ENCODE measurements at places on chromosomes 16 and 17.
A peak's percentile ranks its signal among the peaks of the same experiment; 100 is the strongest.

GRCh38 chr17:67779098-67779672 lies 46.1 kb upstream of the BPTF start:
- DNase-seq, result peak; percentile 8

GRCh38 chr16:87384162-87384874 lies 742 bp upstream of the FBXO31 start:
- DNase-seq, result no peak

GRCh38 chr17:51608251-51608933 lies 348.0 kb downstream of the UTP18 start:
- DNase-seq, result no peak

DNA sequence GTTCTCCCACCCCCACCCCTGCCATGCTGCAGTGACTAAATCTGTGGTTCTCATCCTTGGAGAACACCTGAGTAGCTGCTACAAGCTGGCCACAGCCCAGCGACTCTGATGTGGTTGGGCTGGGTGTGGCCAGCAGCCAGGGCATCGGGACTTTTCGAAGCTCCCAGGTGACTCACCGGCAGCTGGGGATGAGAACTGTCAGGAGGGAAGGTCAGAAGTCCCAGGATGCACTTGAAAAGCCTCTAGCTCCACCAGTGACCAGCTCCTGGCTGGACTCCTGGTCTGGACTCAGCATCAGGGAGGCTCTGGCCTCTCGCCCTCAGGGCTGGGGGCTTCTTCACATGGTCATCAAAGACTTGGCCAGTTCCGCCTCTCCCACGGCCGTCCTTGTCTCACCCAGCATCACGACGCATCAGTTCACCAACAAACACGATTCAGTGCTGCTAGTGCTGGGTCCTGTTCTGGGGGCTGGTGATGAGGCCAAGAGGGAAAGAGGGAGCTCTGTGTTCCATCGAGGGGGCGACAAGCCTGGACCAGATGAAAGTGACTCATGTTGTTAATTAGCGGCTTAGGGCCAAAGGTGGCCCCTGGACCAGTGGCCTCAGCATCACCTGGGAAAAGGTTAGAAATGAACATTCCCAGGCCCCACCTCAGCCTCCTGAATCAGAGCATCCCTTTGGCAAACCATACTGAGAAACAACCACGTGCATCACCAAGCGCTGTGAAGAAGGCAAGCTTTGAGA lies 3.9 kb upstream of the C17orf99 start:
- DNase-seq, result no peak

DNA sequence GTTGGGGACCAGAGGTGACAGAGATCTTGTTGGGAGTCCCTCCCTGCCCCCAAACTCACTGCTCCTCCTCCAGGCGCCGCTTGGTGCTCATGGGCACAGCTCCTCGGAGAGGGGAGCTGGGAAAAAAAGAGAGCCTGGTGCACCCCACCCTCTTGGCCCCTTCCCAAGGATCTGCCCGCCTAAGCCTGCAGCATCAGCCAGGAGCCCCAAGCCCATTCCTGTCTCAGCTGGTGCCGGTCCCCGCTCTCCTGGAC lies 400 bp downstream of the HCFC1R1 start:
- no peak for DNase-seq

GRCh38 chr16:74731853-74732477 lies 31.3 kb upstream of the MLKL start:
- DNase-seq, result no peak

DNA sequence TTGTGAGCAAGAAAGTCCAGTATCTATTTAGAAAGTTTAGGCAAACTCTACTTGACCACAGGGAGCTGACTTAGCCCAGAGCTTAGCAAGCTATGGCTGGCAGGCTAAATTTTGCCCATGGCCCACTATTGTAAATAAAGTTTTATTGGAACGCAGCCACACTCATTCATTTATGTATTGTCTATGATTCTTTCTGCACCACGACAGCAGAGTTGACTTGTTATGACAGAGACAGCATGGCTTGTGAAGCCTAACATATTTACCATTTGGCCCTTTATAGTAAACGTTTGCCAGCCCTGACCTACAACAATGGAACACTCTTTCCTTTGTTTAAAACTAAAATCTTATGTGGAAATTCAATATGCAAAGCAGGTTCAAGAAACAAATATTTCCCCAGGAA lies 100.0 kb upstream of the ZFHX3 start:
- no peak for DNase-seq

DNA sequence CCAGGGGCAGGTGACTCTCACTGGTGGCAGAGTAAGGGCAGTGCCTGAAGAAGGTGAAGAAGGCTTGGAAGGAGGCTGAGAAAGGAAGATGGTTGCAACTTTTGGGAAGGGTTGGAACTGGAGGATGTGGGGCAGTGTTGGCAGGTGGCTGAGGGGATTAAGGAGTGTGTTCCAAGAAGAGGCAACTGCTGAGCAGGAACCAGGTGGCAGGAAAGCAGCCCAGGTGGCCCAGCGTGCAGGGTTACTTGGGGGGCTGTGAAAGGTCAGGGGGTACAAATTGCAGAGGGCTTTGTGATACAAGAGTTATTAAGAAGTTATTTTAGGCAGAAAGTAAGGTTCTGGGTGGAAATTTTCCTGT lies 28.6 kb downstream of the WSCD1 start:
- no peak for DNase-seq

GRCh38 chr17:80826346-80826954 lies 165.2 kb upstream of the CHMP6 start:
- no peak for DNase-seq

DNA sequence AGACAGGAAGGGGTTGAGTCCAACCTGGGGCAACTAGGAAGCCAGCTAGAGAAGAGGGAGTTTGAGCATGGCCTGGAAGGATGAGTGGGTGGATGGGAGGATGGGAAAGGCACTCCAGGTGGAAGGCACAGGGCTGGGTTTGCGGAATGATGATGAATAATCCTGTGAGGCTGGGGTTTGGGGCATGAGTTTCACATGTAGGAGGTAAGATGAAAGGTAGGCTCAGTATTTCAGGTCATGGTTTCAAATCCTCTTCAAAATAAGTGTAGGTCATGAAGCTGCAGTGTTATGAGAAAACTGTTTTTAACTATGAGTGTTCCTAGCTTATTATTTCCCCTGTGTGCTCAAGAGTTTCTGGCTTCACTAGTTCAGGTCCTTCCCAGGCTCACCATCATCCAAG lies 130.3 kb downstream of the SKAP1 start:
- no peak for DNase-seq

- no peak for DNase-seq
Observed at GRCh38 chr17:78794864-78795640, 13.0 kb upstream of the CYTH1 start.

- DNase-seq, result no peak
Observed at GRCh38 chr17:76638263-76638662, 5.3 kb downstream of the ST6GALNAC1 start.

GRCh38 chr16:82835487-82836155 lies 208.9 kb downstream of the CDH13 start:
- DNase-seq, result no peak

GRCh38 chr17:6467567-6467966 lies 23.3 kb downstream of the PIMREG start:
- no peak for DNase-seq

DNA sequence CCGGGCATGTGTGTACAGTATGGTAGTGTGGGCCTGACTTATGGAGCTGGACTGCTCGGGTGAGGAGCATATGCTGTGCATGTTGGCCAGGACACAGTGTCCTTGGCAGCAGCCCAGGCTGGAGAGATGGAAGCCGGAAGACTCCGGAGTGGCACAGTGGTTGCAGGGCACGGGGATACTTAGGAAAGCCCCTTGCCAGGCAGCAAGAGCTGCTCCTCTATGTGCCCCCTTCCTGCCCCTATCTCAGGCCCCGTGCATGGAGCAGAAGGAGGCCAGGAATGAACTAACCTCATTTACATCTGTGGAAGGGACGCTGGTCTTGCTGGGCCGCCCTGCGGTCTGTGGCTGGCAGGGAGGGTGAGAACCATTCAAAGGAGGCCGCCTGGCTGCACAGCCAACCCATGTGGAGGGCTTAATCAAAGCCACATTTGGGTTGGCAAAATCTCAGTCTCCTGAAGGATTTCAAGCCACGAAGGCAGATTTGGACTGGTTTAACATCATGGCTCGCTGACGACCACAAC lies 32.2 kb upstream of the RCVRN start:
- no peak for DNase-seq

DNA sequence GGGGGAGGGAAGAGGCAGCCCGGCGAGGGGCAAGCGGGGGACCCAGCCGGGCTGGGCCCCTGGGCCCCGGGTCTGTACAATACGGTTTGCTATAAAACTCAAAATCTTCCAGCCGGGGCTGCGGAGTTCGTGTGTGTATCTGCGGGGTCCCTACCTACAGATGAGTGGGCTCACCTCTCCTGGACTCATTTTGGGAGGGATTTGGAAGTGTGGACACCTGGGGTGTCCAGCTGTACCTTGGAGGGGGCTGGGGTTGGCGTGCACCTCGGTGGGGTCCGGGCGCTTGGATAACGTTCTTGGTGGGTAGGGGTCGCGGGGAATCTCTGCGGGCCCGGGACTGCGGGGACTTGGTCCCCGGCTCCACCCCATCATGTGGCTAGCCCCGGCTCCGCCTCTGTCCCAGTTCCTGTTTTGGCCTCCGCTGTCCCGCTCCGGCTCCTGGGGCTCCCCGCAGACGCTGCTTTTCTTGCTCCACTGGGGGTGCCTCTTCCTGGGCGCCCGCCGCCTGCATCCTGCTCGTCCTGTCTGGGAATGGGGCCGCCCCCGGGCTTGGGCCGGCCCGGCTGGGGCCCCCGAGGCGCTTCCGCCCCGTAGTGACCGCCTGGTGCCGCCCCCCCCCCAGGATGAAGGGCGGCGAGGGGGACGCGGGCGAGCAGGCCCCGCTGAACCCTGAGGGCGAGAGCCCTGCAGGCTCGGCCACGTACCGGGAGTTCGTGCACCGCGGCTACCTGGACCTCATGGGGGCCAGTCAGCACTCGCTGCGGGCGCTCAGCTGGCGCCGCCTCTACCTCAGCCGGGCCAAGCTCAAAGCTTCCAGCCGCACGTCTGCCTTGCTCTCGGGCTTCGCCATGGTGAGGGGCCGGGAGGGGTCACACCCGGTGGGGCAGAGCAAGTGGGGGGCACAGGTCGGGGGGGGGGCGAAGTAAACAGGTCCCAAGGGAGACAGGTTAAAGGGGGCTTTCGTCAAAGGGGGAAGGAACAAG lies at the start of gene ORAI3:
Gene ORAI3, plus strand, starts transcription at position 402 of the 983 bp plus-strand sequence. Its CDS starts 222 bp downstream, at position 624.
- DNase-seq, result no peak

GRCh38 chr16:66400503-66401380 lies 26.4 kb upstream of the BEAN1 start:
- no peak for DNase-seq

GRCh38 chr17:36849871-36850348 lies 87.4 kb upstream of the LHX1 start:
- DNase-seq, result no peak

DNA sequence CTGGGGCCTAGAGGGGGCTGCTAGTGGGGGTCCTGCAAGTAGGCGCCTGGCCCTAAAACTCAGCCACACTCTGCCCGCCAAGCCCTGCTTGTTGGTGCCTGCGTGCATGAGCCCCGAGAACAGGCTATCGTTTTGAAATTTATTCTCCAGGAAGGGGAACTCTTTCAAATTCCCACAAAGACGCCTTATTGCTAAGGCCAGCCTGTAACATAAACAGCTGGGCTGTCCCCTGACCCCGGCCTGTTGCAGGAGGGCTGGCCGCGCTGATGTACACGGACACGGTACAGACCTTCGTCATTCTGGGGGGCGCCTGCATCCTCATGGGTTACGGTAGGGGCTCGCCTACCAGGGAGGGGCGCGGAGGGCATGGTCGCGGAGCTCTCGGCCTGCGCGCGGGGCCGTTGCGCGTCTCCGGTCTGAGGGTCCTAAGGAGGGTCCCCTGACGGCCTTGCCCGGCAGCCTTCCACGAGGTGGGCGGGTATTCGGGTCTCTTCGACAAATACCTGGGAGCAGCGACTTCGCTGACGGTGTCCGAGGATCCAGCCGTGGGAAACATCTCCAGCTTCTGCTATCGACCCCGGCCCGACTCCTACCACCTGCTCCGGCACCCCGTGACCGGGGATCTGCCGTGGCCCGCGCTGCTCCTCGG lies 4.3 kb downstream of the SLC5A2 start:
- no peak for DNase-seq

DNA sequence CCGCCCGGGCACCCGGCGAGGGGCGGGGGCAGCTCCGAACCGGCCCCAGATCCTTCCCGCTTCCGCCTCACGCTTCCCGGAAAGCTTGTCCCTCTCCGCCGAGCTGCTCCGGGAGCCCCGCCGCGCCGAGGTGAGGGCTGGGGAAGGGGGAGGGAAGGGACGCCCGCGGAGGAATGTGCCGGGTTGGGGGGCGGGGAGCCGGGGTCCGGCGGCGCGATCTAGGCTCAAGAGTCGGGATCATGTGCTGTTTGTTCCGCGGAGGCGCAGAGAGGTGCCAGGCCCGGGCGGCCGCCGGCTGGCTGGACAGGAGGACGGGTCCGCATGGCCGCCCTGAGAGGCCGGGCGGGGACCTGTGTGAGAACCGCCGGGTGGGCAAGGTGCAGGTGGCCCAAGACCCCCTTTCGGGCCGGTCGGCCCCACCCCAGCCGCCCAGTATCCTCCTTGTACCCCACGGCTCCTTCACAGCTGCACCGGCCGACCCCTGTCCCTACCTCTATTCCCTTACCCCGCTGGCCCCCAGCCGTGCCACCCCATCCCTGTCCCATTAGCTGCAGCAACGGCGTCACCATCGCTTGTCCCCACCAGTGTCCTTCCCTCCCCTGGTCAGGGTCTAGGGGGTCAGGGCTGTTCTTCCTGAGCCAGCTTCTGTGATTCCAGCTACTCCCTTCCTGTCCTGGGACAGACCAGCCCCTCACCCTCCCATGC lies 429 bp downstream of the KIF1C start:
- no peak for DNase-seq

DNA sequence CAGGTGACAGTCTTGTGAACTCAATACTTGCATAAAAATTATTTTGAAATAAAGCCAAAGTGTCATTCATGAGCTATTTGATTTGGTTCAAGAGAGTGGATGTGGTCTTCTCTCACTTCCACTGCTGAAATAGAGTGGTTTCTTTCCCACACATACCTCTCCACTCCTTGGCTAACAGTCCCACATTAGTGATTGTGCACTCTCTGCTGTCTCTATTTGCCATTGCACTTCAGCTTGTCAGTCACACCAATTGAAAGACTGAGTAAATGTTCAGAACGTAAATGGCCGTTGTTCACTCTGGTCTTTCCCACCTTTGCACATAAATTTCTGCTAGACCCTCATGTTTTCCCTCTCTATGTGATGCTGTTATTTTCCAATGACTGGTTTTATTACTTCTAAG lies 197.5 kb downstream of the FTO start:
- no peak for DNase-seq

GRCh38 chr16:80954985-80955384 lies 51.7 kb downstream of the CMC2 start:
- no peak for DNase-seq

GRCh38 chr16:19876501-19877059 lies 8.1 kb downstream of the GPRC5B start:
- no peak for DNase-seq

- no peak for DNase-seq
Observed at GRCh38 chr16:65773301-65773874, 593.1 kb upstream of the CDH5 start.

Measured in activated CD8-positive, alpha-beta memory T cell treated with anti-CD3 and anti-CD28 coated beads for 1 hour (primary cell).